ENCODE measurements at places on chromosomes 12 and 14. TPM values are rescaled to one million over a fixed set of nuclear protein-coding genes. Genes with fewer than 3 reads are reported as not detected.

DNA sequence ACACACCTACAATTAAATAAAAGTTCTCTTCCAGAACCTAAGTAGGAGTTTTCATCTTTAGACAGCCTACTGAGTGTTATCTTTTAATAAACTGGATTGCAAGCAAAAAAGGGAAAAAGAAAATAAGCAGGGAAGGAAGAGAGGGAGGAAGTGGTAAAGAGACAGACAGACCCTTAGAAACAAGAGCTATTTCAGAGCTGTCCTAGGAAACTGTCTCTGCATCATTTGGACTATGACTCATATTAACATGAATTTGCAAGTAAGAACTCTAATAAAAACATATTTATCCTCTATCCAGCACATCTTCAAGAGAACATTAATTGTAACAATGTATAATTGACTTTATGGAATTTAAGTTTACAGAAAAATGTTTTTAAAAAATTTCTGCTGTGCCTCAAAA is 438.8 kb upstream of the USP15 start:
- DNase-seq, result no peak

- no peak for DNase-seq
Measured at GRCh38 chr12:34386621-34387255, 364.4 kb downstream of the ALG10 start.

DNA sequence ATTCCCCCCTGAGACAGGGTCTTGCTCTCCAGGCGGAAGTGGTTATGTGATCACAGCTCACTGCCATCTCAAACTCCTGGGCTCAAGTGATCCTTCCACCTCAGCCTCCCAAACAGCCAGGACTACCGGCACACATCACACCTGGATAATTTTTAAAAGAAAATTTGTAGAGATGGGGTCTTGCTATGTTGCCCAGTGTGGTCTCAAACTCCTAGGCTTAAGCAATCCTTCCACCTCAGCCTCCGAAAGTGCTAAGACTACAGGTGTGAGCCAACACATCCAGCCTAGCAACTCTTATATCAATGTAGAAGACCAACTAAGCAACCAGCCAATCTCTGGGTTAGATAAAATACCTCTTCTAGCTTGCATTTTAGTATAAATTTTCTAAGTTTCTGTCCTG is 297.2 kb downstream of the MED13L start:
- no peak for DNase-seq

DNA sequence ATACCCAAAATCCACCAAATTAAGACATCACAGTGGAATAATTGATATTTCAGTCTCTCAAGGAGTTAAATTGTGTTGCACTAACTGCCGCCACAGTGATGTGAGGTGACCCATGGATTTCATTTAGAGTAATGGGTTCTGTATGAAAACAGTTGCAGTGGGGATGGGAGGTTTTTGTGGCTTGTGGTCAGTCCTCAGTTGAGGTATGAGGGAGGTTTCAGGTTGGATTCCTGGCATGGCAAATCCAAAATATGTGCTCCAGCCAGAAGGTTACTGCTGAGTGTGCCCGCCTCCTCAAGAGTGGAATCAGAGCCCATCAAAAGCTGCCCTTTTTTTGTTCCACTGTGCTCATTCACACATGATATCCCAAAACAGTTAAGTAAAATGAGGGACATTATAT is 487.1 kb downstream of the EGLN3 start:
- no peak for DNase-seq

Gene CCER1
- not detected for polyA plus RNA-seq

Data from left renal cortex interstitium (tissue), 4 donors.